ENCODE measurements at places on chromosomes 3 and 15.

DNA sequence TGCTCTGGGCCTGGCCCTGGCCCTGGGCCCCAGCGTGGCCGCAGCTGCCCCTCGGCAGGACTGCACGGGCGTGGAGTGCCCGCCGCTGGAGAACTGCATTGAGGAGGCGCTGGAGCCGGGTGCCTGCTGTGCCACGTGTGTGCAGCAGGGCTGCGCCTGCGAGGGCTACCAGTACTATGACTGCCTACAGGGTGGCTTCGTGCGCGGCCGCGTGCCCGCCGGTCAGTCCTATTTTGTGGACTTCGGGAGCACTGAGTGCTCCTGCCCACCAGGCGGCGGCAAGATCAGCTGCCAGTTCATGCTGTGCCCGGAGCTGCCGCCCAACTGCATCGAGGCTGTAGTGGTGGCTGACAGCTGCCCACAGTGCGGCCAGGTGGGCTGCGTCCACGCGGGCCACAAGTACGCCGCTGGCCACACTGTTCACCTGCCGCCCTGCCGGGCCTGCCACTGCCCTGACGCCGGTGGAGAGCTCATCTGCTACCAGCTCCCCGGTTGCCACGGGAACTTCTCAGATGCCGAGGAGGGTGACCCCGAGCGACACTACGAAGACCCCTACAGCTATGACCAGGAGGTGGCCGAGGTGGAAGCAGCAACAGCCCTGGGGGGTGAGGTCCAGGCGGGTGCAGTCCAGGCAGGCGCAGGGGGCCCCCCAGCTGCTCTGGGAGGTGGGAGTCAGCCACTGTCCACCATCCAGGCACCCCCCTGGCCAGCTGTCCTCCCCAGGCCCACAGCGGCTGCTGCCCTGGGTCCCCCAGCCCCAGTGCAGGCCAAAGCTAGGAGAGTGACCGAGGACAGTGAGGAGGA is 21.7 kb downstream of the FBLN2 start:
- DNase-seq = no peak

GRCh38 chr3:122365073-122365472 is 18.0 kb downstream of the MIX23 start:
- DNase-seq = no peak

GRCh38 chr3:173938159-173938558 is 540.6 kb downstream of the NLGN1 start:
- no peak for DNase-seq

GRCh38 chr15:66144978-66145725 is 108.4 kb downstream of the MEGF11 start:
- no peak for DNase-seq

- no peak for DNase-seq
Observed at GRCh38 chr3:155367506-155367905, 74.0 kb upstream of the STRIT1 start.

DNA sequence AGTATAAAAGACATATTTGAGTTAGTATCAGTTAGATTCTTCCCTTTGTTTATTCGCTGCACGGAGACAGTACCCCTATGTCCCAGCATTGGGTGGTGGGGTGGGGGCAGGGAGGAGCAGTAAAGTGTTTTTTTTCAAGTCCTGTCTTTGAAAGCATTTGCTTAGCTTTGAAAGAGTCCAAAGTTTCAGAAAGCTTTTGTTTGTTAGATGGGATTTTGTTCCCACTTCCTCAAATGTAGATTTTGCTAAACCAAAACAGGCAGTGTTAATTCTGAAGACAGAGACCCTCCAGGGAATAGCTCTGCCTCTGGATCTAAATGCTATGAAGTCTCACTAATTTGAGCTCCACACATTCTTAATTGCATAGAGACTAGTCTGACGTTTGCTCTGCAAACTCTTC is 114.6 kb upstream of the KCNAB1 start:
- DNase-seq = no peak

DNA sequence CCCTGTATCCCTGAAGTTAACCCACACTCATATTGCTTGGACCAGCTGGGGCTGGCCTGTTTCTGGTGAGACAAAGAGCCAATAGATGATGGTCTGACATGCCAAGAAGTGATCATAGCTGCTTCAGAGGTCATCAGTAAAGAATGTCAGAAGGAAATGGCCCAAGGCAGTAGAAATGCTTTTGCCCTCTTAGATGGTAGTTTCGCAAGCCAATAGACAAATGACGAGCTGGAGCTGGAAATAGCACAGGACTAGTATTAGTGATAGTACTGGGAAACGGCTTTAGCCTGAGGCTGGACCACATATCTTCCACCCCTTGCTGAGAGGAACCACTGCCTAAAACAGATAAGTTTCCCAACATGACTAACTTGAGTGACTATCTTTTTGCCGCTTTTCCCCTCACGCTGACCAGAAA is 176.1 kb upstream of the THBS1 start:
- no peak for DNase-seq

DNA sequence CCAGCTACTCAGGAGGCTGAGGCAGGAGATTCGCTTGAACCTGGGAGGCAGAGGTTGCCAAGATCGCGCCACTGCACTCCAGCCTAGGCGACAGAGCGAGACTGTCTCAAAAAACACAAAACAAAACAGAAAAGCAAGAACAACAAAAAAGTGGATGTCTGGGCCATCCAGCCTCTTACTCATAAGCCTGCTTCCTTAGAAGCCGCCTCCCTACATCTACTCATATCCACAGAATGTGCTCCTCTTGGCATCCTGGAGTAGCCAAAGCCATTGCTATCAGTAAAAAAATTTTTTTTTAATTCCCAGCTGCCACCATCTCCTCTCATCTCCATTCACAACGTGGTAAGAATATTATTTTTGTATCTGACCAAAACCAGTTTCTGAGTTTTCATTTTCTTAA is 10.8 kb downstream of the ZSCAN2 start:
- DNase-seq = no peak

GRCh38 chr15:26628879-26629529 is 143.9 kb downstream of the GABRB3 start:
- DNase-seq = no peak

DNA sequence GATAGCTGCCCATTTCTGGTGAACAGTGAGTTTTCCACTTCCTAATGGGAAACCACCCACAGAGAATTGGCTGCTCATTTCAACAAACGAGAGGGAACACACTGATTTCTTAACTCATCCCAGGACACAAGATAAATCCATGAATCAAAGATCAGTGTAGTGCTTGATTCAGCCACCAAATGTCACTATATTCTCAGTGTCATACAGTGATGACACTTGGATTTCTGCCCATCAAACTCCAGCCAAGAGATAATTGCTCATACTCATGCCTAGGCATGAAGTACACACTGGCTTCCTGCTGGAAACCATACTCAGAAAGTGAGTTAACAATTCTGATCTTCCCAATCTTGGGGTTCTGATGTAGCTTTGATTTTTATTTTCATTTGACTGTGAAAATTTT is 35.4 kb upstream of the GRM7 start:
- no peak for DNase-seq

GRCh38 chr3:62318365-62318751 is 55.0 kb downstream of the FEZF2 start:
- no peak for DNase-seq

DNA sequence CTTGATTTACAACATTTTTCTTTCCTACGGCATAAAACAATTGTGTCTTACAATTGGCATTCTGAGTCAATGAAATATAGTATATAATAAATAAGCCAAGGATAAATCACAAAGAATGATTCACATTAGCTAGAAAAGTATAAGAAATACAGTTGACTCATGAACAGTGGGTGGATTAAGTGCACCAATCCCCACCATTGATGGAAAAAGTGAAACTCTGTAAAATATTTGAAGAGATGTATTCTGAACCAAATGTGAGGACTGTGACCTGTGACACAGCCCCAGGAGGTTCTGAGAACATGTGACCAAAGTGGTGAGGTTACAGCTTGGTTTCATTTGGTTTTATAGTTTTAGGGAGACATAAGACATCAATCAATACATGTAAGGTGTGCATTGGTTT is 227.5 kb downstream of the ALCAM start:
- no peak for DNase-seq

- no peak for DNase-seq
Observed at GRCh38 chr3:169667166-169668071, 3.9 kb upstream of the MECOM start.

GRCh38 chr15:71733122-71733521 is 77.2 kb upstream of the NR2E3 start:
- no peak for DNase-seq

- no peak for DNase-seq
Observed at GRCh38 chr3:143351895-143352608, 232.5 kb downstream of the CHST2 start.

DNA sequence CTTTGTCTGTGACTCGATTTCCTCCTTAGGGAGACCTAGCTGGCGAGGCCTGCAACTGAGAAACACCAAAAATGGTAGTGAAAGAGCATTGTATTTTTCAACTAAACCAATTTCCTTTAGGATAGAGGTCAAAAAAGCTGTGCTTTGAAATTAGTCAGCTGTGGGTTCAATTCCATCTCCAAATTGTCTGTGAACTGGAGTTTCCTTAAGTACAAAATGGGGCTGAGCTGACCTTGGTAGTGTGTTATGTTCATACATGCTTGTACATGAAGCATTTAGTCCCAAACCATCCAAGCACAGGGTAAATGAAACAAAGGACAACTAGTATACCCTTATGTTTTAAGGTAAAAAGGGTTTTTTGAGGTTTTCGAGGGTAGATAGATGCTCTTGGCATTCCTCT is 99.3 kb downstream of the RARB start:
- no peak for DNase-seq

- DNase-seq = no peak
Observed at GRCh38 chr3:133887803-133888703, 7.6 kb downstream of the RAB6B start.
